ENCODE measurements at places on chromosomes 3 and 15.

GRCh38 chr15:67472957-67473356 lies 48.0 kb upstream of the C15orf61 start:
- no peak for DNase-seq

DNA sequence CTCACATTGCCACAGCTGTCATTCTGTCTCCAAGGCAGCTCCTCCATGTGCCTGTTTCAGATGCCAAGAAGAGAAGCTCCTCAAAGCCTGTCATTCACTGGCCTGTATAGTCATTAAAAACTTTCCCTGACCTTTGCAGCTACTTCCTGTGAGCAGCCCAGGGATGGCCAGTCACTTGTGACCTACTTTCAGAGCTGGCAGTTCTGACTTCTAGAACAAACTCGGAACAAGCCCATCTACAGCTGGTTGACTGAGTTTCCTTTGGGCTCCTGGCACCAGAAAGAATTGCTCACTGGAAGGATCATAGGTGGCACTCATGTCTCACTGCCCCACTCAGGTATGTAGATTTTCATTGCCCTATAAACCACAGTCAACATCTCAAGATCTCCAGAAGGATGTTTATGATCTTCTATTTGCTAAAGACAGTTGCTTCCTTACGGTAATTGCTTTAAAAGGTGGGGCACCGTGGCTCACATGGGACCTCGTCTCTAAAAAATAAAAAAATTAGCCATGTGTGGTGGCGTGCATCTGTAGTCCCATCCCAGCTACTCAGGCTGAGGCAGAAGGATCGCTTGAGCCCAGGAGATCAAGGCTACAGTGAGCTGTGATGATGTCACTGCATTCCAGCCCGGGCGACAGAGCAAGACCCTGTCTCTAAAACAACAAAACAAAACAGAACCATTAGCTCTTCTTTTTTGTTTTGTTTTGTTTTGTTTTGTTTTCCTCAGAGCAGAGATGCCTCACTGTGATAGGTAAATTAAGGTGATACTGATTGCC lies 11.2 kb upstream of the ATP13A3 start:
- DNase-seq: no peak

GRCh38 chr3:71984843-71985613 lies 200.1 kb upstream of the PROK2 start:
- DNase-seq: no peak

DNA sequence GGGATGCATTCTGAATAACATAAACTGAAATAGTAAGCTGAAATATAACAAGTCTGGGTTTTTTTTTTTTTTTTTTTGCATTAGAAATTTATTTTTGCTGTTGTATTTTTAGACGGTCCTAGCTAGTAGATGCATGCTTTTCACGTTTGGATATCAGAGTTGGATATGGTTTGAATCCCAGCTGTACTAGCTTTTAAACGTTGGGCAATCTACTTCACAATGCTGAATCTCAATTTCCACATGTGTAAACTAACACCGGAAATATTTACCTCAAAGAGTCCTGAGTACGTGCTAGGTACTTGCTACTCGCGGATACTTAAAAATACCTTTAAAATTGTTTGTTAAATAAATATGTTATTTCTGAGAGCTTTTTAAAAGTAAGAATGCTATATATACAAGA lies 139.8 kb downstream of the BBX start:
- no peak for DNase-seq

GRCh38 chr3:138774529-138775253 lies 60.0 kb downstream of the PIK3CB start:
- no peak for DNase-seq

GRCh38 chr3:81186412-81186811 lies 575.0 kb downstream of the GBE1 start:
- no peak for DNase-seq

DNA sequence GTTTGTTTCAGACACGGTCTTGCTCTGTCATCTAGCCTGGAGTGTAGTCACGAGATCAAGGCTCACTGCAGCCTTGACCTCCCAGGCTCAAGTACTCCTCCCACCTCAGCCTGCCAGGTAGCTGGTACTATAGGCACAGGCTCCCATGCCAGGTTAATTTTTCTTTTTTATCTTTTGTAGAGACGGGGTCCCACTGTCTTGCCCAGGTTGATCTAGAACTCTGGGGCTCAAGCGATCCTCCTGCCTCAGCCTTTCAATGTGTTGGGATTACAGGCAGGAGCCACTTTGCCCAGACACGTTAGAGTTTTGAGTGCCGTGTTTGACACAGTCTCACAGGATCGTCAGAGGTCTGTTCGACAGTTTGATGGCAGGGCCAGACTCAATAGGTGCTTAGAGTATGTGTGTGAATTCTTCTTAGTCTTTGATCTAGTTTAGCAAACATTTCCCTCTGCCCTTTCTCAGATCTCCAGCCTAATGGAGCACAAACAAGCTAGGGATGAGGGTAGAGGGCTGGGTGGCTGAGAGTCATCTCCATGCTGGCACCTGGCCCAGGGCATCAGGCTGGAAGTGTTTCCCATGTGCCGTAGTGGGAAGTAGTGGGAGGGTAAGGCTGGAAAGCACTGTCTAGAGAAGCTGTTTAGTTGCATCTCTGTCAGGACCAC lies 66.1 kb upstream of the DLG1 start:
- DNase-seq: no peak
